ENCODE measurements at places on chromosomes 2 and 18.

- DNase-seq = no peak
Observed at GRCh38 chr2:169136885-169137534, 67.6 kb downstream of the DHRS9 start.

DNA sequence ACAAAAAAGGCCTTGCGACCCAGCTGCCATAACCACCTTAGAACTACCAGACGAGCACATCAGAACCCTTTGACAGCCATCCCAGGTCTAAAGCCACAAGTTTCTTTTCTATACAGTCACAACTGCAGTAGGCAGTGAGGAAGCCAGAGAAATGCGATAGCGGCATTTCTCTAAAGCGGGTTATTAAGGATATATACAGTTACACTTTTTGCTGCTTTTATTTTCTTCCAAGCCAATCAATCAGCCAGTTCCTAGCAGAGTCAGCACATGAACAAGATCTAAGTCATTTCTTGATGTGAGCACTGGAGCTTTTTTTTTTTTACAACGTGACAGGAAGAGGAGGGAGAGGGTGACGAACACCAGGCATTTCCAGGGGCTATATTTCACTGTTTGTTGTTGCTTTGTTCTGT, 48.8 kb downstream of the FEZ2 start:
- no peak for DNase-seq

DNA sequence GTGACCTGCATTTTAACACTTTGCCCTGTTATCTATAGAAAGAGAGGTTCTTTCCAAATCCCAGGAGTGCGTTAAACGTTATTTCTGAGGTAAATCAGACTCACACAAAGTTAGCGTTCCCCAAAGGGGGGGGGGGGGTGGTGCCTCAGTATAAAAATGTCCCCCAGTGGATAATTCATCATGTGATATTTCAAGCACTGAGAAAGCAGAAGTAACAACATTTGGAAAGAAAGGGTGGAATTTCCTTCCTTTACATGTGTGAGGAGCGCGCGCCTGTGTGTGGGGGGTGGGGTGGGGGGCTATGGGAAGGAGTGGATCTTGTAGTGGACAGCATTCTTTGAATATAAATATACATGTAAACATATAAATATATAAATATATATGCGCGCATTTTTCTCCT, 630.9 kb downstream of the NYAP2 start:
- no peak for DNase-seq

GRCh38 chr2:55048508-55049042, 1.7 kb downstream of the RTN4 start:
- no peak for DNase-seq

DNA sequence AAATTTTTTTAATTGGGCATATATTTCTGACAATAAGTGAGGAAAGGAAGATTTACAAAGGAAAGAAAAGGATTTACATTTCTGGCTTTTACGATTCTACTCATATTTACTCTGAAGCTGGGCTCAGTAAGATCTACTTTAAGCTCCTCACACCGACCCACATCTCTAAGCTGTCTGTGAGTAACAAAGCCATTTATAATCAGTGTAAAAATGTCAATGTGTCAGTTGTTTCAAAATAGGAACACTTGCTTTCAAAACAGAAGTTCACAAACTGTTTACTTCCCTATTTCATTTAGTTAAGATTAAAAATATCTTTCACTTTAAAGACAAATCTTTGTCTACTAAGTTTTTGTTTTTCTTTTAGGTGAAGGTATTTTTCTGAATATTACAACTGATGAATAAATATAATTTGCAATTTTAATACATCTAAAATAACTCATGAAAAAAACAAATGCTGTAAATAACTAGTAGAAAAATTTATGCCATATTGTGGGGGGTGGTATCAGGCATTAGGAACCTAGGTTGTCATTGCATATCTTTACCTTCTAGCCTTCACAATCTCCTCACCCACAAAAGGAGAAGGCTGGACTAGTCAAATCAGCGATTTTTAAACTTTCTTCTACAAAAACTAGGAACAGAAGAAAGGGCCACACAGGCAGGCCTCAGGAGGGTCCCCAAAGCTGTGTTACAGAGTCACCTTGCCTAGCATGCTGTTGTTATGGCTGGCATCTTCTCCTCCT, 64.5 kb downstream of the TMEM131 start:
- no peak for DNase-seq

GRCh38 chr2:88144914-88145497, 17.1 kb upstream of the FABP1 start:
- no peak for DNase-seq

DNA sequence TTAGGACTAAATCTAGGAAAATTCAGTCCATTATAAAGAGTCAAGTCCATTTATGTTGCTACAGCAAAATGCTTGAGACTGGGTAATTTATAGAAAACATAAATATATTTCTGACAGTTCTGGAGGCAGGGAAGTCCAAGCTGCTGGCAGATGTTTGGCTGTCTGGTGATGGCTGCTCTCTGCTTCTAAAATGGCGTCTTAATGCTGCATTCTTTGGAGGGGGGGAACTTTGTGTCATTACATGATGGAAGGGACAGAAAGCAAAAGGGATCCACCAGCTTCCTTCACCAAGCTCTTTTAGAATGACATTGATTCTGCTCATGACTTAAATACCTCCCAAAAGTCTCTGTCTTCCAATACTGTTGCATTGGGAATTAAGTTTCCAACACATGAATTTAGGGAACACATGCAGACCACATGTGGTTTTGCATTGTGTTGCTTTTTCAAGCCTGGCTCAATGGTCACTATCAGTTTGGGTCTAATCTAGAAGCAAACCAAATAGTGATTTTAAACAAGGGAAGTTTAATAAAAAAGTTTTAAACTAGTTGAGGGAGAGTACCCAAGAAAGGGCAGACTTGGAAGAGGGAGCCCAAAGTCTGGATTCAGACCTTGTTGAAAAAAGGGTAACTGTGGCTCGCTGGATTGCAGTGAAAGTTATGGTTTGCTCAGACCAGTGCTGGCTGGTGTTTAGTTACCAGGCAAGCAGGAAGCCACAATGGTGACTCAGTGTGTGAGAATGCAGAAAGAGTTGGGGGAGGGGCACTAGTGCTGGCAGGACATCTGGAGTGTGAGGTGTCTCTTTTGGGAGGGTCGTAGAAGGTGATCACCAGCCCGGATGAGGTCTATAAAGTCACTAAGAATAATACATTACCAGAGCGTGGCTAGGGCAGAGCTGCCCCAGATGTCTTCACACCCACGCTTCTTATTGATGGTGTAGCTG, 30.8 kb downstream of the C18orf54 start:
- peak; percentile 50 for DNase-seq

DNA sequence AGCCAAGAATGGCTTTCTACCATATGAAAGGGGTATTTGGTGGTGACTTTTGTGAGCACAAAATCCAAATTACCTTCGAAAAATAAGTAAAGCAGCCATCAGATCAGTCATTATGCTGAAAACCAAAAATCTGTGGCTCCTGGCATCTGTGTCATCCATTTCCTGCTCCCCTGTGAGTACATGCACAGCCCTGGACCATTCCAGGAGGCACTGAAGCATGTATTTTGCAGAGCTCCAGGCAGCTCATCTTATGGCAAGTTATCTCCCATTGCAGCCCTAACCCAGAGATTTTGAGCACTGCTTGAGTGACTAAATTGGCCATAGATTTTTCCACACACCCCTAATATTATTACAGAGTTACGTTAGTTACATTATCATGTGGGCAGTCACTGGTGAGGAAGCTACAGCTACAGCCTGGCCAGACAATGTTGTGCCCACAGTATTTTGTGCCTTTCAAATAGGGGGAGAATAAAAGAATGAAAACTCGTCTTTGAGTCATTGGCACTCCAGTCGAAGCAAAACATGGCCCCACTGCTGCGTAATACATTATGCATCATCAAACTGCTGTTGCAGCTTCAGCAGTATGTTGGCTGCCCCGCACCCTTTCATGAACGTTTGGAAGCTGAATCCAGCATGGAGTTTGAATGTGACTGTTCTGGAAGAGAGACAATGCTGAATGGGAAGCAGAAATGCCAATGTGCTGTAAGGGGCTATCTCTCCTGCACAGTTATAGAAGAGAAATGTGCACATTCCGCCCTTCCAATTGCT, 702.2 kb downstream of the RNF144A start:
- DNase-seq = no peak

GRCh38 chr2:10493075-10493633, 45.0 kb upstream of the ODC1 start:
- no peak for DNase-seq

DNA sequence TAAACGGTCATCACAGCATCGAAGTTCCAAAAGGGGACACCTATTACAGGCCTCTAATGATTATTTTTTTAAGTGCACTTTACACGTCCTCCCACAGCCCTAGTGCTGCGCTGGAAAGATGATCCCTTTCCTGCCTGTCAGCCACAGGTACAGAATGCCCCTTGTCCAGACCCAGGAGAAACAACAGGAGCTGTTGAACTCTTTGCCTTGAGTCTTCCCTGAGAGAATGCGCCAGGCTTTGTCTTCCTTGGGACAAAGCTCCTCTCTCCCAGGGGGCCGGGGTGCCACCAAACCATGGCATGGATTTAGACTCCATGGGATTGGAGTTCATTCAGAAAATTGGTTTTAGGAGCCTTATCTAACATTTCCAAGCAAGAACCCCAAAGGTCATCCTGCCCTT, 319.0 kb upstream of the SOX11 start:
- DNase-seq = no peak

GRCh38 chr2:230471074-230471473, 55.1 kb downstream of the SP100 start:
- no peak for DNase-seq

- DNase-seq = no peak
Observed at GRCh38 chr2:45919711-45920111, 268.2 kb downstream of the PRKCE start.

- DNase-seq = peak; percentile 56
Observed at GRCh38 chr2:39913648-39914461, 134.8 kb upstream of the THUMPD2 start.

GRCh38 chr2:231923010-231923344, 3.2 kb downstream of the NPPC start:
- DNase-seq = no peak

DNA sequence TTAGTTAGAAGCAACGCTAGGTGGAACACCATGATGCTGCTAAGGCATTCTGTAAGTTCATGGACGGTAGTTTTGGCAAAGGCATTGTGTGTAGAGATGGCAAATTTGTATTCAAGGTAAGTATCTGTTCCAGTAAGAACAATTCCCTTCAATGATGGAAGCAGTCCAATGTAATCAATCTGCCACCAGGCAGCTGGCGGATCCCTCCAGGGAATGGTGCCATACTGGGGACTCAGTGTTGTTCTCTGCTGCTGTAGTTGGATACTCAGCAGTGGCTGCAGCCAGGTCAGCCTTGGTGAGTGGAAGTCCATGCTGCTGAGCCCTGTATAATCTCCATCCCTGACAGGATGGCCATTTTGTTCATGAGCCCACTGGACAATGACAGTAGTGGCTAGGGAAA, 62.8 kb downstream of the ARL6IP6 start:
- DNase-seq = no peak

GRCh38 chr2:233101816-233102215, 41.7 kb downstream of the INPP5D start:
- DNase-seq = no peak

- DNase-seq = no peak
Observed at GRCh38 chr2:152791979-152792378, 73.6 kb downstream of the ARL6IP6 start.

GRCh38 chr2:170999654-171000053, 70.6 kb downstream of the GORASP2 start:
- DNase-seq = no peak

DNA sequence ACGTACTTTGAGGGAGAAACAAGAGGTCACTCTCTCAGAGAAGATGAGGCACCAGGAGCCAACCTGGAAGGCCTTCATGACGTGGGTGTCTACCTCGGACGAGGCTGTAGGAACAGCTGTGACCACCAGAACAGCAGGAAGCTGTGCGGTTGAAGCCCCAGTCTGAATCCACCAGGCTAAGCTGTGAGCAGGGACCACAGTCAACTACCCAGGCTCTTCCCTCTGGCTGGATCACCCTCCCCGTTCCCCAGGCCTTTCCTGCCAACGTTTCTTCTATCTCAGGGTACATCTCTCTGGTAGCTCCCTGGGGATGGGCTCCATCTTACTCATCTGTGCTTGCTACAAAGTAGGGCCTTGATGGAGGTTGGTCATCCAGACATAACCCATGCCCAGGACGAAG, 36.8 kb upstream of the CYP27C1 start:
- DNase-seq = no peak

GRCh38 chr2:7405861-7406715, 488.9 kb downstream of the RNF144A start:
- no peak for DNase-seq

DNA sequence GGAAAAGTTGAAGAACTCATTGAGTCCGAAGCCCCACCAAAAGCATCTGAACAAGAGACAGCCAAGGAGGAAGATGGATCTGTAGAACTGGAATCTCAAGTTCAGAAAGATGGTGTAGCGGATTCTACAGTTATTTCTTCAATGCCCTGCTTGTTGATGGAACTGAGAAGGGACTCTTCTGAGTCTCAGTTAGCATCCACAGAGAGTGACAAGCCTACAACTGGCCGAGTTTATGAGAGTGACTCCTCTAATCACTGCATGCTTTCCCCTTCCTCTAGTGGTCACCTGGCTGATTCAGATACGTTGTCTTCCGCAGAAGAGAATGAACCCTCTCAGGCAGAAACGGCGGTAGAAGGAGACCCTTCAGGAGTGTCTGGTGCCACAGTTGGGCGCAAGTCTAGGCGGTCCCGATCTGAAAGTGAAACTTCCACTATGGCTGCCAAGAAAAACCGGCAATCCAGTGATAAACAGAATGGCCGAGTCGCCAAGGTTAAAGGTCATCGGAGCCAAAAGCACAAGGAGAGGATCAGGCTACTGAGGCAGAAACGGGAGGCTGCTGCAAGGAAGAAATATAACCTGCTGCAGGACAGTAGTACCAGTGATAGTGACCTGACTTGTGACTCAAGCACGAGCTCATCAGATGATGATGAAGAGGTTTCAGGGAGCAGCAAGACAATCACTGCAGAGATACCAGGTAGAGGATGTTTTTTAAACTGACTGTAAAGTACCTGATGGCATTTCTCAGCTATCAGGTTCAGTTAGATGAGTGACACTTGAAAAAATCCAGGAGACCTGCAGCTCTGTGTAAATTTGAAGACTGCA, 111.9 kb downstream of the HAUS1 start:
- DNase-seq = no peak

DNA sequence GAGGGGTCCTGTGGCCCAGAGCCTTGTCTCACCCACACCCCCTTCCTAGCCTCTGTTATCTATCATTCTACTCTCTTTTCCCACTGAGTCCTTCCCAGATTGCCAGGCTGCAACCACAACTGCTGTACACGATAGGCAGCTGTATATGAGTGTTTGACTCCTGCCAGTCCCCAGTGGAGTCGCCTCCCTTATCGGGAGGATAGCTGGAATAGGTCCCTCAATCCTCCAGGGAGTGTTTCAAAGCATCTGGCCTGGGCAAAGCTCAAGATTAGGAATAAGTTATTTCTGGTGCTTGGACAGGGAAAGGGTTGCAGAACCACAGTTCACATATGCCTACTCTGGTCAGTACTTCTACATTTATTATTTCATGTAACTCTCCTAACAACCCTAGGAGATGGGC, 4.8 kb downstream of the MSGN1 start:
- no peak for DNase-seq

DNA sequence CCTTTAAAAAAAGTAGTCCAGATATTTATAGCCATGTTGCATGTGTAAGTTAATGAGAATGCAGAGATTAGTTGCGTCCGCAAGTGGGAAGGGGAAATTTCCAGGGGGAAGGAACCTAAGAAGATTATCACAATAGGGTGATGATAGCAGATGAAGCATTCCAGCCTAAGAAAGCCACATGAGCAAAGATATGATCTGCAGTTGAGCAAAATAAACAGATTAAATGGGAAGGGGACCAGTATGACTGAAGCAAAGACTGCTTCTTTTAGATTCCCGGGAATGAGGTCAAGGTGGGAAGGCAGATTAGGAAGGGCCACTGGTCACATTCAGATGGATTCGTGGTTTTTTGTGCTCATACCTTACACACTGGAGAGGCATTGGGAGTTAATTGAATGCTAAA, 154.6 kb upstream of the CDH2 start:
- DNase-seq = no peak

All from AG04449 (cell line).